ENCODE measurements at places on chromosomes 1 and 21.

GRCh38 chr1:61400131-61400770 lies 317.9 kb downstream of the NFIA start:
- DNase-seq: no peak

GRCh38 chr1:110746644-110747259 lies 72.0 kb upstream of the KCNA3 start:
- DNase-seq: peak; percentile 56

DNA sequence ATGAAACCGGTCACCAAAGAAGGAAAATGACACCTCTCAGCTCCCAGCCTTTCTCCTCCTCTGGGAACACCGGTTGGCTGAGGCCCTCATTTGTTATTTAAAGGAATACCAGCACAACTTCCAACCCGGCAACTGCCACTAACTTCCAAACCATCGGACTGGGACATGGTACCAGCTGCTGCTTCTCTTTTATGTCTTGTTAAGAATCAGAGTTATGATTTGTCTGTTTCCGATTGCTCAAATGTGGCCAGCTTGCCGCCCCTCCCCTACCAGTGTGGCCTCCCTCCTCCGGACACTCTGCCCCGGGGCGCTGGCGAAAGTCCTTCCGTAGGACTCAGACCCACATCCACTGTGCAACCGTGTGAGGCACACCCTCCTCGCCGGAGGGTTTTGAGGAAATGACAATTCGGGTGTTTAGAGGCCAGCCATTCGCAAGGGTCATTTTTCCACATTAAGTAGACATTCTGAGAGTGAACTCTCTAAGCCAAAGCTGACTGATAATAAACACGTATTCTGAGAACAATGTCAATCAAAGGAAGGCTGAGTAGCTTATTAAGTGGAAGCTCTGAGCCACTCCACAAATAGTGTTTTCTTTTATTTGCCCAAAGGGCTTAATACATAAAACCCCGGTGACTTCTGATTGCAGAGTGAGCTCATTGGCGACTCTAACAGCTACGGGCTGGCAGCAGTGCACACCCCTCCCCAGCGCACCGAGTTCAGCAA lies 5.5 kb downstream of the RIPK4 start:
- DNase-seq: no peak

DNA sequence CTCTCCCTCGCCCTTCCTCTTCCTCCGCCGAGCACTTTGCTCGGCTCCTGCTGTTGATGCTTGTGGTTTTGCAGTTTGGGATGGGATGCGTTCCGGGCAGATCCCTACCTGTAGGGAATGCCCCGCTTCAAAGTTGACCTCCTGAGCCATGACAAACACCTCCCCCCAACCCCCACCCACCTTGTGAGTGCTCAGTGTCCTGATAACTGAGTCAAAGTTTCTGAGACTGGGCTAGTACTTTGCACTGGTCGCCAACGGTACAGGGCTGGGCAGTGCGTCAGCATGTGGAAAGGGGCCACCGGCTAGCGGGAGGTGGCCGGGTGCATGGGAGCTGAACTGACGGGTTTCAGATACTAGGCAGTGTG lies 771 bp downstream of the RABGAP1L start:
- DNase-seq: peak; percentile 10

DNA sequence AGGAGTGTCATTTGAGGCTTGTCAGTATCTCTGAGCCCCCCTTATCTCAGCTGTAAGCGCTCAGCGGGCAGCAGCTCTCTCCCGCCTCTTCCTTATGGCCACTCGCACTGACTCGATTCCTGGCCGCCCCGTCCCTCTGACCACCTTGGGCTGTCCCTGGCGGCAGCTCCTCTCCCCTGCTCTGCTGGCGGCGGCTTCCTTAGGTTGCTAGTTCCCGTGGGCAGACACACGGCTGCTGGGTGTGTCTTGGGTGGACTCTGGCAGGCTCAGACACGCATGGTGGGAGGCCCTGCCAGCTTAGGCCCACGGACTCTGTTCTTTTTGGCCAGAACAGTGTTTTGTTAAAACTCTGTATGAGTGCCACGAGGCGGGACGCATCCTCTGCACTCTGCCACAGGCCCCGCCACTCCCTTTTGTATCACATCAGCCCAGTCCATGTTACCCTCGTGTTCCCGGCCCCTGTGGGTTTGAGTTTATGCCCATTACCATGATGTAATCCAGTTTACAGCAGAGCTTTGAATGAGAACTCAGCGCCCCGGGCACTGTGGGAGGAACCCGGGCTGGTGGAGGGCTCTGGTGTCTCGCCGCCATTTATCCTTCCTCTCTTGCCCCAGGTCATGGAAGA lies 45.9 kb downstream of the COQ8A start:
- DNase-seq: no peak

GRCh38 chr1:9212735-9213134 lies 21.8 kb upstream of the H6PD start:
- no peak for DNase-seq

GRCh38 chr1:238954865-238955264 lies 431.5 kb upstream of the CHRM3 start:
- no peak for DNase-seq

GRCh38 chr21:45892916-45893739 lies 88.4 kb upstream of the COL6A1 start:
- DNase-seq: no peak

DNA sequence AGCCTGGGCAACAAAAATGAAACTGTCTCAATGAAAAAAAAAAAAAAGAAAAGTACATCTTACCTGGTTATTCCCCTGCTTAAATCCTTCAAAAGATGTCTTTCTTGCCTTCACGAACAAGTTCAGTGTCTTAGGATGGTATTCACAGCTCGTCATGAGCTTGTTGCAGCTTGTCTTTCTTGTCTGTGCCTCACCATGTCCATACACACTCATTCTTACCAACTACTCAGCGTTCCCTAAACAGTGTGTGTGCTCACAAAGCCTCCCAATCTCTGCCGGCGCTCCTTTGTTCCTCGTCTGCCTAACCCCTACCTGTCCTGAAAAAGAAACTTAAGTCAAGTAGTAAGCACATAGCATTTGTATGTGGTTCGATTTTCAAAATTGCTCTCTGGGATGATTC lies 31.1 kb downstream of the UBE4B start:
- DNase-seq: no peak
